RWPE1 (cell line): ENCODE measurements at places on chromosomes 2 and 18.

DNA sequence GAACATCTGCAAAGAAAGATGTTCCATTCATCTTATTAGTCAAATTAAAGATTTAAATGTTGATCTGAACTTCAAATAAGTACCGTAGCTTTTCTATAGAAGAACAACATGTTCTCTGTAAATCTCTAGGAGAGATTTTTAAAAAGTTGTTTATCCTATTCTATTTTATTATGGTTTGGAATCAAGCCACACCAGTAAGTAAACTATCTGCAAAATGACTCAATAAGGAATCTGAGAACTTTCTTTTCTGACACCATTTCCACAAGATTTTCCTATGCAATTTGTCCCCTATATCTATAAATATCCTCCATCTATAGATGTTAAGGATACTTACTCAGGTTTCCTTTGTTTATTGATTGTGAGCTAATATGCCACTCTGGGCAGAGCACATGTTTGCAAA lies 736.6 kb downstream of the CBLN2 start:
- no peak for DNase-seq

GRCh38 chr2:182977463-182977862 lies 60.8 kb downstream of the NCKAP1 start:
- no peak for DNase-seq

- no peak for DNase-seq
These were observed 17.4 kb upstream of the KCMF1 start for GRCh38 chr2:84953535-84953934.

GRCh38 chr2:106841886-106842645 lies 43.9 kb downstream of the ST6GAL2 start:
- no peak for DNase-seq

DNA sequence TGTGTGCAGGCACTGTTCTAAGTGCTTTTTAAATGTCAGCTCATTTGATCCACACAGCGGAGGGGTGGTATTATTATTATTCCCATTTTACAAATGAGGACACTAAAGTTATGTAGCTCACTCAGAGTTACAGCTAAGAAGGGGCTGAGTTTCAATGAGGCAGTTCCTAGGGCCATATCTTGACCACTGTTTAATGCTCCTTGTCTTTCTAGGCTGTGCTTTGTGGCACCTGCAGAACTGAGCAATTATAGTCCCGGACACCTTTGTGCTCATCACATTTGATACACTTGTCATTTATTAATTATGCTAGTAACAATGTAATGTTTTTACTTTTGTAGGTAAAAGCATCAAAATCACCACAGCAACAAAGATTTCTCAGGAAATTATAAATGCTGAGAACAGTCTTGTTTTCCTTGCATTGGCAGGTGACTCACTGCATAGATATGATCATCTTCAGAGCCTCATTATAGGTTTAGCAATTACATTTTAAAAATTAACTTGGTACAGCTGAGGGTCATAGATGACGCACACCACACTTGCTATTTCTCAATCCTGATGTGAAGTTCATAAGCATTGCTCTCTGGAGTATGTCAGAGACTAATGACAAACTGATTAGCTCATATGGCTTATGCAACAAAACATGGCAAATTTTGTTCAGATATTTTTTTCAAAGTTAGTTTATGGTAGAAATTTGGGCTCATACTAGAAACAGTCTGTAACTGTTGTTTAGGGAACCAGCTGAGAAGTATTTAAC lies 366.8 kb downstream of the TGIF1 start:
- peak; percentile 75 for DNase-seq

DNA sequence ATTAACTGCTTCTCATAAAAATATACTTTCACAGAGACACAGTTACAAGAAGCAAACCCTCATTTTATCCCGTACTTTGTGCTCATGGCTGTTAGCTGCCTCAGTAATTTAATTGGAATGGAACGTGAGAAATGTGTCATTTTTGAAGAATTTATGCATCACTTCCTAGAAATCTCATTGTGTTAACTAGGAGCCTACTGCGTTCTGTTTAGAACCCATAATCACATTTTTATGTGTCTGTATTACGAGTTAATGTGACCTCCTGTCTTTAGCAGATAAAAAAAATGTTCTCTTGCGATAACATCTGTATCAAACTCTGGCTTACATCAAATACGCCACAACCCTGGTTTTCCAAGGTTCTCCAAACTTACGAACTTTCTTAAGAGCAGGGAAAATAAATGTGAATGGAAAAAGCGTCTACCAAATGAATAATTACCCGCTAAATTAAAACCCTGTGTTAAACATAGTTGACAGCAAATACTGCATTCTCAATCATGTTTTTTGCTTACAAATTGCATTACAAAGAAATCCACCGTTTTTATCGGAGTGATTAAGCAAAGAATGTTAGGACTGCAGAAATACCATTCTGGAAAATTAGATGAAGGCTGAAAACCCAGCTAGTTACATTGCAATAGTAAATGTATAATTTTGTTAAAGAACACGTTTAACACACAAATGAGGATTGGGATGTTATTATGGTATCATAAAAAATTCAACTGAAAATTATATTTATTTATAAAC lies 12.1 kb upstream of the GBX2 start:
- DNase-seq: peak; percentile 81

GRCh38 chr2:121266543-121267106 lies 18.4 kb downstream of the TFCP2L1 start:
- peak; percentile 41 for DNase-seq

DNA sequence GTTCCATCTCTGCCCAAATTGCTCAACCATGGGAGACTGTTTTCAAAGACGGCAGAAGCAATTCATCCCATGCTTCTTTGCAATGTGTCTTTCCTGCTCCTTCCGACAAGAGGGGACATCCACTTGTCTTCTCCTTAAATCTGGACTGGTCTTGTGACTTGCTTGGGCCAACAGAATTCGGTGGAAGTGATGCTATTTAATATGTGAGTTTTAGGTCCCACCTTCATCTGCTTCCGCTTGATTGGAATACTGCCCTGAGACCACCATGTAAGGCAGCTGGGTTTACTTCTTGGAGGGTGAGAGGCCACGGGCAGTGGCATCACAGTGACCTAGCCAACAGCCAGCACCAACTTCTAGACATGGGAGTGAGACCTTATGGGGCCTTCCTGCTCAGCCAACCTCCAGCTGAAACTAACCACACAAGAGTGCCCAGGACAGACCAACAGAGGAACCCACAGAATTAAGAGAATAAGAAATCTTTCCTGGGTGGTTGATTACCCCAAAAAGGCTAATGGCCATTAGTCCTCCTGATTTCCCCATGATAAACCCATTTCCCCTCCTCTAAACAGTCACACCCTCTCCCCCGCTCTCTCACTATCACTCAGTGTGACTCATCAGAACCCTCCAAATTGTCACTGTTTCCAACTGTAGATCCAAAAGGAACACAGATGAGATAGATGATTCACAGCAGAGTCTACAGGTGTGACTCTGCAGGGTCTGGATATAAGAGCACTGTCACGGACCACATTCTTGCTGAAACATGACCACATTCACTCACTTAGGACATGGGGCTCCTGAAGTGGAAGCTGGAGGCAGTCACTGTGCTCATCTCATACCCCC lies 16.2 kb upstream of the RHOB start:
- DNase-seq: peak; percentile 49

DNA sequence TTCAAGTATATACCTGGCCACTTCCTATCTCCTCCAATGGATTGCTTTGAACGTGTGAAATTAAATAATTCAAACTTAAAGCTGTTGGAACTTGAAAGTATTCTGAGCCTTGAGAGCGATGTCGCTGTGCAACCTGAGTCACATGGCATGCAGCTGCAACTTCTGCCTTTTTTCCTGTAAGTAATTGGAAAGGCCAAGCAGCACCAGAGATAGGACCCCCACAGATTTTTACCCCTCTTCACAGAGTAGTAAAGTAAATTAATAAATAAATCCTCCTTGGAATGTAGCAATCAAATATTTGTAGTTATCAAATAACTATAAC lies 3.2 kb upstream of the RNF149 start:
- no peak for DNase-seq

- DNase-seq: no peak
These were observed 271.5 kb upstream of the LYPD1 start for GRCh38 chr2:132941296-132942020.

GRCh38 chr2:176270100-176270750 lies 983 bp downstream of the MTX2 start:
- peak; percentile 20 for DNase-seq

- DNase-seq: peak; percentile 58
These were observed 62.5 kb downstream of the SLC4A3 start for GRCh38 chr2:219689676-219690628.

- DNase-seq: no peak
These were observed 10.5 kb downstream of the GDF7 start for GRCh38 chr2:20677301-20678085.

GRCh38 chr2:53036196-53036595 lies 731.4 kb upstream of the CHAC2 start:
- DNase-seq: no peak

DNA sequence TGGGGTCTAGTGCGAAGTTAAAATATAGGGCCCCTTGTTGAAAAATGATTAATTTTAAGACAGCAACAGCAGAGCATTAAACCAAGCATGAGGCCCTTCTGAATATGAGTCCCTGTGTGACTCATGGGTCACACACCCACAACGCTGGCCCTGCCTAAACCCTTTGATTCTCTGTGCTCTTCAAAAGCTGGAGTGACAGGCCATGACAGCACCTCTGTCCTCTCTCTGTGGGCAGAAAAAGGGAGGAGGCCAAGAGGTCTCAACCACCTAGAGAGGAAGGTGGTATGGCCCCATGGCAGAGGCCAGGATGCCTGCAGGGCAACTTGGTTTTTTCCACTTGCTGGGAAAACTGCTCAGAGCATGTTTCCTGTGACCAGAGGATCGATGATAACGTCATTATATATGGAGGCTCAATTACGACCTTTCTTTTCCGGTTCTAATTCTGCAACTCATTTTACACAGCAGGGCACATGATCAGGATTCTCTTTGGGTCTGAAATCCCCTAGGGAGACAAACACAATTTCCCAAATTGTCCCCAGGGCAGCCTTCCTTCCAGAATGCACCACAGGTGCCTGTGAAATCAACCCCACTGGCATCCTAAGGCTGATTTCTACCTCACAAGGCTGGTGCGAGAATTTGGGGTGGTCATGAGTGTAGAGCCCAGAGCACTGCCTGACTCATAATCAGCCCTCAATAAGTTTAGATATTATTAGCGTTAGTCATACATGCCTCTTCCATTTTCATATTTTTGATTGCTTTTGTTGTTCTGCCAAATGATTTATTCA lies 102.0 kb upstream of the PPP1CB start:
- peak; percentile 68 for DNase-seq

GRCh38 chr2:124257120-124257519 lies 232.0 kb downstream of the CNTNAP5 start:
- DNase-seq: no peak

GRCh38 chr2:235047171-235048160 lies 95.6 kb downstream of the SH3BP4 start:
- DNase-seq: no peak

- DNase-seq: no peak
These were observed 793.5 kb upstream of the HS6ST1 start for GRCh38 chr2:129112181-129112580.

DNA sequence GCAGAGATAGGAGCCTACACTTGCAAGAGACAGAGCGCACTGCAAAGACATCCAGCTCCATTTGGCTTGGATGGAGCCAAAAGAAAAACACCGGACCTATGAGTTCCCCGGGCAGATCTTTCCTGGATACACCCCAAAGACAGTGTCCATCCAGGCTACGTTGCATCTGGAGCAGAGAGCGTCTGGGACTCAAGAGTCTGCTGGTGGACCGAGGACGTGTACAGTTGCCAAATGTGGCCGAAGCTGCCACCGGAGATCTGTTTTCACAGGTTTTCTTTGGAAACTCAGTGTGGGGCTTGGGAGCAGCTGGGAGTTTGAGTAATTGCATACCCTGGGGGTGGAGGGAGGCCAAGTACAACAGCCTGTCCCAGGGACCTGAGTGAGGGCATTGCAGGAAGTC lies 192.3 kb upstream of the OSR1 start:
- DNase-seq: no peak

DNA sequence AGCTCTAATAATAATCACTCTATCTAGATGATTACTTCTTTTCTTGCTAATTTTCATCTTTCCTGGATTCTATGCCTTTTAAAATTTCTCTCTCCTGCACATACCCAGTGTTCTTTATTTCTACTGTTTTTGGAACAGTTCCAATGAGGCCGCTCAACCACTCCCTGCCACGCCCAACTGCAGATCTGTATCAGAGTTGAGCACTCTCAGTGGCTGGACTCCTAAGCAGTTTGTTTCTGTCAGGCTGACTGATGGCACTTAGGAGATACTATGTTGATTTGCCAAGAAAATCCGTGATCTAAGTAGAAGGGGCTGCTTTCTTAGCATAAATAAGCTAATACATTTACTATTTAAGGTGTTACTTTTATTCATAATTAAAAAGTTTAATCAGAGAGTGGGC lies 192.8 kb downstream of the ARHGAP15 start:
- DNase-seq: no peak
